ENCODE measurements at places on chromosomes 4 and X.

DNA sequence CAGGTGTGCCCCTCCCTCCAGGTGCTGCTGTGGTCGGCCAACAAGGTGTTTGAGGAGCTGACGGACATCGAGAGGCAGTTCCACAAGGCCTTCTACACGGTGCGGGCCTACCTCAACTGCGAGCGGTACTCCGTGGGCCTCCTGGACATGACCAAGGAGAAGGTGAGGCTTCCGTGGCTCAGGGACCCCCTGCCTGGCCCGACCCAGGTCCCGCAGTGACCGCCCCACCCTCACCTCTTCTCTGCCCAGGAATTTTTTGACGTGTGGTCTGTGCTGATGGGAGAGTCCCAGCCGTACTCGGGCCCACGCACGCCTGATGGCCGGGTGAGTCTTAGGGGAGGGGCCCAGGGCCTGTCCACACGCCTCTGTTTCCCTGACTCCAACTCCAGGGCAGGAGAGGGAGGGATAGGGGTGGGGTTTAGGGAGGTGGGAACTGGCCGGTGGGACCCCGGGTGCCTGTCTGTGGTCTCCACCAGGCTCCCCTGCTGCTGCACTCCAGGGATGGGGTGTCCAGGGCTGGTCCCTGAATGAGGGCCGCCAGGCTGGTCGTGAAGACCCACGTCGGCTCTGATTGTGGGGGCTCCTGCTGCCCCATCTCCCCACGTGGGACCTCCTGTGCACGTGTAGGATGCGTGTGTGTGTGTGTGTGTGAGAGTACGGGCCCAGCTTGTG is 20.1 kb downstream of the ATP5ME start:
- DNase-seq = no peak

GRCh38 chr4:162909952-162910351 is 256.7 kb downstream of the NAF1 start:
- DNase-seq = peak; percentile 34

DNA sequence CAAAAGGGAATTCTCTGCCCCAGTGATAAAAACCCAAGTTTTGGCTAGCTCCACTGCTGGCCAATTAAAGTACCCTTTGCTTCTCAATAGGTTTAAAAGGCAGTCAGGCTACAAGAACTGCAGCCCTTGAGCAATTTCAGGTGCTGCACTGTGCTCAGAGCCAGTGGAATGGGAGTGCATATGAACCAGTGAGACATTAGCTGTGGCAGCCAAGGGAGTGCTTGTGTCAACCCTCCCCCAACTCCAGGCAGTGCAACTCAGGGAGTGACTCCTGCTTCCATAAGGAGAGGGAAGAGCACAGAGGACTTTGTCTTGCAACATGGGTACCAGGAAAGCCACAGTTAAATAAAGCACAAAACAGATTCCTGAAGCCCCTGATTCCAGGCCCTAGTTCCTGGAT is 61.6 kb upstream of the VAMP7 start:
- no peak for DNase-seq

DNA sequence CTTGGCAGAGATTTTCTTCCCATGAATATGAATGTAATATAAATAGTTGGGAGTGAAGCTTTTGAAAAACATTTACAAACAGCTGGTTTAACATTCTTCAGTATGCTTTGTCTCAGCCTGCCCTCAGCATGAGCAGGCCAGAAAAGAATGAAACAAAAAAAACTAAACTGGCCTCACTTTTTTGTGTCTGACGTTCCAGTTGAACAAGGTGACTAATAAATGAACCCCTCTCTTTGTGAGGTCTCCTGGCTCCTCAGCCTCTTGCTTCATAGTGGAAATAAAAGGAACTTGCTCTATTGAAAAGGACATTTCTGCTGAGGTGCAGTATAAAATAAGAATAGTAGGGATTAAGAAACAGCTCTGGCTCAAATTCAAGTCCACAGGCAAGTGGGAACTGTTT is 9.4 kb downstream of the CHST7 start:
- no peak for DNase-seq

DNA sequence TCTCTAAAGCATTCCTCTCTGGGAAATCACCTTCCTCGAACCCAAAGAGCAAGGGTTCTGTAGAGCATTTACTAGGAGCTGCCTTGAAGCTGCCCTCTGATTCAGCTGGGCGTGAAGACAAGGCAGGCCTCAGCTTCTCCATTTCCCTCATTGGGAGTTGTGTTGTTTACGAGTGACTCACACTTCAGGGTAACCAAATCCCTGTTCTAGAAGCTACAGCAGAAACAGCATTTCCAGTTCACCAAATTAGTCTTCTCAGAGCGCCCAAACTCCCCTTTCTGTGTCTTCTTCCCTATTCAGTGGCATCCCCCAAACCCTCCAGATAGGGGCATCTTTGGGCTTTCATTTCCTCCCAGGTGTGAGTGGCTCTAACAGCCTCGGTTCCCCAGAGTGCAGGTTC is 863 bp upstream of the XPNPEP2 start:
- no peak for DNase-seq

GRCh38 chr4:187436251-187436650 is 559.3 kb upstream of the ZFP42 start:
- no peak for DNase-seq

DNA sequence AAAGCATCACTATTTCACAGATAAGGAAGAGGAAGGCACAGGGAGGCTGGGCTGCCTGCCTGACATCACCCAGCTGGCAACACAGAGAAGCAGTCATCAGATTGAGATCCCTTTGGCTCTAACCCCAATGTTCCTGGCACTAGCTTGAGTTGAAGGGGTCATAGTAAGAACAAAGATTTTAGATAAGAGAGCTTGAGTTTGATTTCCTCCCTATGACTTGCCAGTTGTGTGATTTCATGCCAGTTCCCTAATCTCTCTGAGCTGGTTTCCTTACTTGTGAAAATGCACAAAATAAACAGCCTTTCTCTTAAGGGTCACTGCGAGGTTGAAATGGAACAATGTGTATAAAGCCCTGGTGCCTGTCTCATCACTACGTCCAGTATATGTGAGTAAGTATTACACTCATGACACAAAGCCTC is 475.4 kb upstream of the HS3ST1 start:
- DNase-seq = no peak

DNA sequence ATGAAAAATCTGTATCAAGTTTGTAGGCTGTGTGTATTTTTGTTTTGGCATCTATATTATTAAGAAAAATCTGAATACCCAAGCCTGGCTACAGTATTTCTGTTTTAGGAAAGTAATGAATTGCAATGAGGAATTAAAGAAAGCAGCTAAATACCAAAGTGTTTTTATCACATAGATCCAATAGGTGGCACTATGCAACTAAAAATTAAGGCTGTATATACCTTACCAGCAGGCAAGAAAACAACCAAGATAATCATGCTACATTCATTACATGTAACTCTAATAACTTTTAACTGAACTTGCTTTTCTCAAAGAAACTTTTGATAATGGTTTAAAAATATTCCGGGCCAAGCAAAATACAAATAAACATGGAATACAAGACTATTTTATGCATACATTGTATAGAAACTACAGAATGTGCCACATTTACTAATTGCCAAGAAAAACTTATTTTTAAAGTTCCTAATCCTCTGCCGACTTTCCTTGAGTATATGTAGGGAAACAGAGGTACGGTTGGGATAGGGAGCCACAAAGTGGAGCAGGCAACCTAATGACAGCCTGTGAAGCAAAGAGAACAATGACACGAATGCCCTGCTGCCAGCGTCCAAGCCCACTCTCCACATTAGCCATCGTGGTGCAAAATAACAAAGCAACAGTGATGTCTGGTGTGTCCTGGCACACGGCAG is 63.7 kb downstream of the SEC24D start:
- peak; percentile 73 for DNase-seq

DNA sequence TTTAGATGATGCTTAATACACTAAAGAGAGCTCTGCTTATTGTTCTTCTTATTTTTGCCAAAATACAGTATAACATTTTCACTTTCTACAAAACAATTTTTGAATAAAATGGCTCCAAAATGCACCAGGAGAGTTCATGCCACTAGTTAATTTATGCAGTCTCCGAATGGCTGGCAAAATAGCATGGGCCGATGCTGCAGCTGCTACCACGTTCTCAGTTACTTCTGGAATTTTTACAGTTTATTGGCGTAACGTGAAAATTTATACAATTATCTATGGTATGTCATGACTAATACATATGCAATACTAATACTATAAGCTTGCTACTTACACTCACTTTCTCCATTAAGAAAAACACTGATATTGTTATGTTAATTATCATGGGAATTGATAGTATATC is 16.5 kb downstream of the KLHL13 start:
- no peak for DNase-seq

GRCh38 chrX:9677098-9677739 is 88.4 kb downstream of the GPR143 start:
- DNase-seq = no peak

DNA sequence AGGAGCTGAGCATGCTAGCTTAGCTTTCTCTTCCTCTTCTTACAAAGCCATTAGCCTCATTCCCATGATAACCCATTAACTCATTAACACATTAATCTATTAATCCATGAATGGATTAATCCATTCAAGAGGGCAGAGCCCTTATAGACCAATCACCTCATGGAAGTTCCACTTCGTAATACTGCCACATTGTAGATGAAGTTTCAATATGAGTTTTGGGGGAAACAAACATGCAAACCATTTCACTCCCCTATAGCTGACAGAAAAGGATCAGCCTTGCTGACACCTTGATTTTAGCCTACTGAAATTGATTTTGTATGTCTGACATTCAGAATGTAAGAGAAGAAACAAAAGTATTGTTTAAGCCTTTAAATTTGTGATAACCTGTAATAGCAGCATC is 251.8 kb upstream of the GALNTL6 start:
- no peak for DNase-seq

DNA sequence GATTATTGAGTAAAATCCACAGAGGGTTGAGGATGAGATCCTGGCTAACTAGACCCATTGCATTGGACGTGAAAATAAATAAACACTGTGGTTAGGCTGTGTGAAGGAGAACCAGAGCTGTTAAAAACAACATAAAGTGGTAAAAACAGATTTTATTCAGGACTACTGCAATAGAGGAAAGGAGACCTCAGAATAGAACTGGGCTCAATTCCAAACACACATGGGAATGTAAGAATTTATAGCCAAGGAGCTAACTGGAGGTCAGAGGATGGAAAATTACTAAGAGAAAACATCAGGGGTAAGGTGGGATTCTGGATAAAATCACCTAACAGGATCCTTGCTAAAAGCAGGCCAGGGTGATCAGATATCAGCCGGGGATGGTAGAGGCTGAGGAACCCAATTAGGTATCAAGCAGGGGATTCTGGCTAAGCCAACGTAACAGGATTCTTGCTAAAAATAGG is 112.4 kb downstream of the RNF150 start:
- no peak for DNase-seq

DNA sequence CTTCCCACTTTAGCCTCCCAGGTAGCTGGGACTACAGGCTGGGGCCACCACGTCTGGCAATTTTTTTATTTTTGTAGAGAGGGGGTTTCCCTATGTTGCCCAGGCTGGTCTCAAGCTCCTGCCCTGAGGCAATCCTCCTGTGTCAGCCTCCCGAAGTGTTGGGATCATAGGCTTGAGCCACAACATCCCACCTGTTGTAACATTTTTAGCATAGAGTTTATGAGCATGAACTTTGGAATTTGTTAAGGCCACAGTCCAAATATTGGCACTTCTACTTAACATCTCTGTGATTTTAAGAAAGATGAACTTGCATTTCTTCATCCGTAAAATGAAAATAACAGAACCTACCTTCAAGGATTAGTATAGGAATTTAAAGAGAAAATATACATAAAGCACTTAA is 445.6 kb downstream of the IQCM start:
- no peak for DNase-seq

- no peak for DNase-seq
These were observed 1060.6 kb downstream of the STIM2 start for GRCh38 chr4:27921231-27921630.

DNA sequence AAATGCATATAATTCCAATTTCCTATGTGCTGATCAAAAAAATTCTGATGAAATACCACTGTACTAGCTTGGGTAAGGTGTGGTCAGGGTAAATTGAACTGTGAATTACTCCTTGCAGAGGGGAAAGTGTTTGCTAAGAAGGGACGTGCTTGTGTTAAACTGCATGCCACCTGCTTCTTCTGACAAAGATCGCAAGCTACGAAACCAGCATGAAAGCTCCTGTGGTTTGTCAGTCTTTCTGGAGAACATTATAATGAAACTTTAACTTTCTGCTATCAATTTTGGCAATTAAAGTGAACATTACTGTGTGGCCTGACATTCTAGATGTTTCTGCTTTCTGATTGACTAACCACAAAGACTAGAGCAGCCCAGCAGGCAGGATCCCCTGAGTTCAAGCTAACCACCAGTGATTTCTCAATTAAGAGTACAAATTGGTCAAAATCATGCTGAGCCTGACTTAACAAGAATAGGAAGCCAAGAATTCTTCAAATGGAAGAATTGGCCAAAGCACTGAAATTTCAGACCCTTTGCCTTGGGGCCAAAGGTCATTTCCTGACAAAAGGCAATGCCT is 239.0 kb downstream of the SLITRK2 start:
- no peak for DNase-seq

DNA sequence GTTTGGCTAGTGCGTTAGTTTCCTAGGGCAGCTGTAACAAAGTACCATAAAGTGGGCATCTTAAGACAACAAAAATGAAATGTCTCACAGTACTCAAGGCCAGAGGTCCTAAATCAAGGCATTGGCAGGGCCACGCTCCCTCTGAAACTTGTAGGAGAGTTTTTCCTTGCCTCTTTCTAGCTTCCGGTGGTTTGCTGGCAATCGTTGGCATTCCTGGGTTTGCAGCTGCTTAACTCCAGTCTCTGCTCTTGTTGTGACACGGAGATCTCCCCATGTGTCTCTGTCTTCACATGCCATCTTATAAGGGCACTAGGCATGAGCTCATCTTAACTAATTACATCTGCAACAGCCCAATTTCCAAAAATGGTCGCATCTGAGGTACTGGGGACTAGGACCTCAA is 362.0 kb upstream of the BOD1L1 start:
- no peak for DNase-seq

DNA sequence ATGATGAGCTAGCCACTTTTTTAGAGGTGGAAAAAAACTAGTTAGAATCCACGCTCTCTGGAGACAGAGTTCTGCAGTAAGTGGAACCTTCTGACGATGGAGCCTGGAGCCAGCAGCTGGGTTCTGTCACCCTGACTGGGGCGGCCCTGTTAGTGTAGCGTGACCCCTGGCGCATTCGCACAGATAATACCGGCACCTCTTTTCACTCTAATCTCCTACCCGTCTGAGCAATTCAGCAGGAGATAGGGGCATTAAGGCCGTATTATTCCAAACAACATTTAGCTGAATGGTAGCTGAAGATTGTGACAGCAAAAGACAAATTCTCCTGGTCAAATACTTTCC is 292.6 kb downstream of the FBXO8 start:
- no peak for DNase-seq

DNA sequence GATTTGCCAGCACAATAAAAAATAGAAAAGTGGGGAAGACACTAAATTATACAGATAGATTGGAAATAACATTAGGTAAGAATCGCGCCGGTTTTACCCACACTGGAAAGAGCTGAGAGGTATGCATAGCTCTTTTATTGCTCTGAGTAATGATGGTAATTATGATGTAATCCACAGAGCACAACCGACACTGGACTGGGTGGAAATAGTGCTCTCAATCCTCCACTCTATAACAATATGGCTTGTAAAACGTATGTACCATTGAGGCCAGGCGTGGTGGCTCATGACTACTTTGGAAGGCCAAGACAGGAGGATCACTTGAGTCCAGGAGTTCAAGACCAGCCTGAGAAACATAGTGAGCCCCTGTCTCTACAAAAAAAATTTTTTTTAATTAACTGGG is 104.3 kb upstream of the RAPGEF2 start:
- DNase-seq = no peak
